ENCODE measurements at places on chromosomes 5 and 9. TPM values are rescaled to one million over a fixed set of nuclear protein-coding genes. Genes with fewer than 3 reads are reported as not detected.

GRCh38 chr5:124630767-124631704, 115.4 kb downstream of the ZNF608 start:
- DNase-seq, result no peak

DNA sequence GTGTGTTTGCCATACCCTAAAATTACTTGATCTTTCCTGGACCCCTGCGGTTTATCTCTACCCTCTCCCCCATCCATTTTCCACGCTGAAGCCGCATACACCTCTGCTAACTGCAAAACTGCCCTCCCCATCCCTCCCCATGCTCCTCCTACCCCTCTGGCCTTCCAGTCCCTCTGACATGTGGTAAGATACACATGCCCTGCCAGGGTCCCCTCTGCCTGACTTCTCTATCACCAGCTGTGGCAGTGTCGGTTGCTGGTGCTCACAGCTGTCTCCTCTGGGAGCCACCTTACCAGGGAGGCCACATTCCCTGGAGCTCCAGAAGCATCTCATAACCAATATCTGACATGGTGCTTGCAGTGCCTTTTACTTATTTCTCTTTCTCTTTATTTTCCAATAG, 58.9 kb upstream of the COL15A1 start:
- no peak for DNase-seq

Gene SLC6A3
- not detected for total RNA-seq

- DNase-seq, result no peak
Observed at GRCh38 chr5:135694012-135694411, 115.2 kb upstream of the CXCL14 start.

Measured in renal cortical epithelial cell (primary cell).